Endothelial cell of umbilical vein (primary cell): ENCODE measurements at places on chromosomes 1 and 21. TPM values are rescaled to one million over a fixed set of nuclear protein-coding genes. Genes with fewer than 3 reads are reported as not detected.

The LAMB3 gene
- total RNA-seq = 0.72 and 3.1 TPM in 2 replicates

The PRAMEF15 gene
- total RNA-seq = not detected in 2 replicates

The ANGPTL3 gene
- total RNA-seq = not detected in 2 replicates

The TDRD5 gene
- total RNA-seq = not detected in 2 replicates

The COL9A2 gene
- total RNA-seq = 0.64 and 1.3 TPM in 2 replicates

The LRRC71 gene
- 0.66 and 1.2 TPM in 2 replicates for total RNA-seq

The INSRR gene
- total RNA-seq = not detected in 2 replicates

The CELSR2 gene
- 1.4 and 2.2 TPM in 2 replicates for total RNA-seq

The AGRN gene
- total RNA-seq = 67.8 and 75.6 TPM in 2 replicates

The RNASEL gene
- 1.3 and 1.9 TPM in 2 replicates for total RNA-seq

The GLIS1 gene
- total RNA-seq = not detected in 2 replicates

The SSR2 gene
- total RNA-seq = 339 and 362 TPM in 2 replicates

The ESPN gene
- 0.71 and 2.2 TPM in 2 replicates for total RNA-seq

The BRINP3 gene
- total RNA-seq = not detected in 2 replicates

The SELE gene
- 1.8 and 4.7 TPM in 2 replicates for total RNA-seq

The PHF13 gene
- total RNA-seq = 17.8 and 18.6 TPM in 2 replicates

The NPHS2 gene
- total RNA-seq = not detected in 2 replicates

The SLAMF1 gene
- total RNA-seq = not detected in 2 replicates

The ABCG1 gene
- total RNA-seq = 19.6 and 21.2 TPM in 2 replicates

The SAMD13 gene
- 3.9 and 4.8 TPM in 2 replicates for total RNA-seq

The SELENBP1 gene
- total RNA-seq = 12.4 and 18.0 TPM in 2 replicates

The PRRX1 gene
- total RNA-seq = not detected in 2 replicates

The HPDL gene
- total RNA-seq = 5.6 and 5.9 TPM in 2 replicates

The AGT gene
- not detected in 2 replicates for total RNA-seq

The MYBPH gene
- not detected in 2 replicates for total RNA-seq

The GPR25 gene
- not detected in 2 replicates for total RNA-seq

The RGS16 gene
- not detected in 2 replicates for total RNA-seq

The UMODL1 gene
- total RNA-seq = not detected in 2 replicates

The MACF1 gene
- 566 and 587 TPM in 2 replicates for total RNA-seq

The HAO2 gene
- total RNA-seq = not detected in 2 replicates

The F13B gene
- total RNA-seq = not detected in 2 replicates

The EDARADD gene
- total RNA-seq = not detected in 2 replicates

The CD34 gene
- 115 and 174 TPM in 2 replicates for total RNA-seq

The DAB1 gene
- total RNA-seq = not detected in 2 replicates

The GJA8 gene
- total RNA-seq = not detected in 2 replicates

The PDE4B gene
- 69.8 and 72.1 TPM in 2 replicates for total RNA-seq

The LCE2C gene
- total RNA-seq = not detected in 2 replicates

The NMNAT2 gene
- 0.16 and 0.38 TPM in 2 replicates for total RNA-seq

The EVA1B gene
- 63.2 and 64.7 TPM in 2 replicates for total RNA-seq

The SHISAL2A gene
- total RNA-seq = not detected in 2 replicates
